ENCODE measurements at places on chromosomes 7 and 10.

- no peak for DNase-seq
Measured at GRCh38 chr7:38535073-38535472, 96.1 kb downstream of the AMPH start.

DNA sequence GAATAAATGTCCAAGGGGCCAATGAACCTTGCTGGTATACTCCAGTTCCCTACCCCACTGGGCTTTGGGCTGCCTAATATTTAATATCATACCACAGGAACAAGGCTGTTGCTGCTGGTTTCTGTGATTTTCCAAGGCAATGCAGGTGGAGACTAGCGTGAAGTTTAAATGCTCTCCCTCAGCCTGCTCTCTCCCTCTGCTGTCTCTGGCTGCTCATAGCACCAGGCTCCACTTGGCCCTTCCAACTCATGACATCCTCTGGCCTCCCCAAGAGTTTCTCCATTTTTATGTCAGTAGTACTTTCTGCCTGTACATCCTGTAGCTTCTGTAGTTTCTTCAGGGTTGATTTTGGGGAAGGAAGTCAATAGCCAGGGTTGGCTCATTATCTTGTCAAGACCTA, 103.5 kb downstream of the LHFPL3 start:
- no peak for DNase-seq

- no peak for DNase-seq
Measured at GRCh38 chr10:93147281-93147680, 73.6 kb downstream of the CYP26A1 start.

- peak; percentile 45 for DNase-seq
Measured at GRCh38 chr10:100007231-100008141, 2.3 kb downstream of the DNMBP start.

DNA sequence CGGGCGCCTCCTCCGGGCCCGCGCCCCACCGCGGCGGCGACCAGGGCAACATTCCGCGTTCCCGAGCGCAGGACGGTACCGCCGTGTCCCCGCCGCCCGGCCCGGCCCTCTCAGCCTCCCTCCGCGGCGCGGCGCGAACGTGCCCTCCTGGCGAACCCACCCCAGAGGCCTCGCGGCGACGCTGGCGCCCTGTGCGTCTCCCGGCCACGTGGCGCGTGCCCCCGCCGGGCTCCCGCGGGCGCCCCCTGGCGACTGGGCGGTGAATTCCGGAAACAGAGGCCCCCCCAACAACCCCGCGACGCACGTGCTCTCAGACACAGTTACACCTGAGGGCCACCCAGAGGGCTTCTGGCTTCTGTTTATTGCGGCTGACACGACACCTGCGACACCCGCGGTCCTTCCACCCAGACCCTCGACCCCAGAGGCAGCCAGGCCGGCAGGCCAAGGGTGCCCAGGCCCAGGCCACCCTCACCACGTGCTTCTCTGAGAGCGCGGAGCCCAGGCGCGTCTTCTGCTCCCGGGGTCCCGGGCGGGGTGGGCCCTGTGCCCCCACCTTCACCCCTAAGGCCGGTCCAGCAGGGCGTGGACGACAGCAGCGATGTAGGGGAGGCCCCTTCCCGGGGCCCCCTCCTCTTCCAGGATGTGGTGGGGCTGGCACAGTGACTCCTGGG, at the start of gene SAP25:
SAP25 (minus strand) TSS at position 210 of the 671 bp plus-strand sequence; CDS start at position 52, 158 bp downstream.
- DNase-seq = no peak

GRCh38 chr7:38057829-38058228, 120.2 kb upstream of the STARD3NL start:
- DNase-seq = no peak

GRCh38 chr10:130921911-130922440, 389.5 kb downstream of the TCERG1L start:
- no peak for DNase-seq

DNA sequence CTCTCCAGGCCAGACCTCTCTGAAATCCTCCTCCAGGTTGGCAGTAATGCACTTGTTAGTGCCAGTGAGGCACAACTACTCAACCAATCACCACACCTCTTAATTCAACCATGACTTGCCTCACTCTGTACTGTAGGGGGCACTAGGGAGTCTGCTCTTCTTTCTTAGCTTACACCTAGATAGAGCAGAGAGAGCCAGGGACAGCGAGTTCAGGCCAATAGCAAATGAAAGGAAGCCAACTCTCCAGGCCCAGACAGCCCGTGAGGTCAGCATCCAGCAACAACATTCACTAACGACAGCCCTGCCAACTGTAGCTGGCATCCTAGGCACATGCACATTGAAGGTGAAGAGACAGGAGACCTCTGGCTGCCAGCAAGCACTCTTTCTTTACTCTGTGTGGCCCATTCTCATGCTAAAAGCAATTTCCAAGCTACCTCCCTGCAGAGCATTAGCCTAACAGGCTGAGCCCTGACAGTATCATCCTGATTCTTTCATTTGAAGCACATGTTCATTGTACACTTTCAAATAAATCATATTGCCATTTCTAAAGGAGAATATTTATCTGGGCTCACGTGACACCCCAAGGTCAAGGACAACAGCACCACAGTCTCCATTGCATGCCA, 136.3 kb downstream of the DPY19L1 start:
- no peak for DNase-seq

DNA sequence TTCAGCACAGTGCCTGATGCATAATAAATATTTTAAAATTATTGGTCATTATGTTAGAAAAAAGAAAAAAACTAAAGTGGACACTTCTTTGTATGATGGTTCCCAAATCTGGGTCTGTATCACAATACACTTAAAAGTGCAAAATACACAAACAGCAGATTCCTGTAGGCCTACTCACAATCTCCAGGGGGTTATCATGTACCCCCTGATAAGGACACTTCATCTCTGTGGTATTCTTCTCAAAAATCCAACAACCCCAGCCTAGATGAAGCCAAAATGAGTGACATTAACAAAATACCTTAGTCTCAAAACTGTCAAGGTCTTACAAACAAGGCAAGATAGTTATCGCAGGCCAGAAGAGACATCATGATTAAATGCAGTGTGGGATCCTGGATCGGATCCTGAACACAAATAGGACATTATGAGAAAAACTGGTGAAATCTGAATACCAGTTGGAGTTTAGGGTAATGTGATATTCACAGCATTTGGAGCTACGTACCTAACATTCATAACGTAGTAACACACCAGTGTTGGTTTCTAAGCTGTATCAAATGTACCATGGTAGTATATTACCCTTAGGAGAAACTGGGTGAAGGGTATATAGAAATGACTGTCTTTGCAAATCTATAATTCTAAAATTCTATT, 45.2 kb downstream of the NSUN6 start:
- DNase-seq = no peak

DNA sequence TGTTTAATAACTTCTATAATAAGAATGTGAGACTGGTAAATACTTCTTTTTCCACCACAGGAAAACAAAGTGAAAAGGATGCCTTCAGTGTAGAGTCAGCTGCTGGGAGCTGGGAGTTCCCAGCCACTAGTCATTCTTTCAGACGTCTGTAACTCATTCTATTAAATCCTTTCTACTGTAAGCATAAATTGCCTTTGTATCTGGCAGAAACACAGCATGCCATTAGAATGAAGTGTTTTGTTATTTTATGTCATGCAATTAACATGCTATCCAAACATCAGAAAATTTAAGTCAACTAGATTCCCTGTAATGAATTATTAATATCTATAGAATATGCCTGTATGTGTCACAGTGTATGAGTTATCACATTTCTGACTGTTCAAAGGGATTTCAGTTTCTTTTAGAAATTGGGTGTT, 14.3 kb downstream of the BPGM start:
- peak; percentile 84 for DNase-seq

- DNase-seq = no peak
Measured at GRCh38 chr10:103803941-103804340, 51.4 kb downstream of the SH3PXD2A start.

- no peak for DNase-seq
Measured at GRCh38 chr10:21764466-21765189, 230.6 kb downstream of the MLLT10 start.

GRCh38 chr7:102321351-102322201, 34.7 kb downstream of the SPDYE6 start:
- peak; percentile 55 for DNase-seq

DNA sequence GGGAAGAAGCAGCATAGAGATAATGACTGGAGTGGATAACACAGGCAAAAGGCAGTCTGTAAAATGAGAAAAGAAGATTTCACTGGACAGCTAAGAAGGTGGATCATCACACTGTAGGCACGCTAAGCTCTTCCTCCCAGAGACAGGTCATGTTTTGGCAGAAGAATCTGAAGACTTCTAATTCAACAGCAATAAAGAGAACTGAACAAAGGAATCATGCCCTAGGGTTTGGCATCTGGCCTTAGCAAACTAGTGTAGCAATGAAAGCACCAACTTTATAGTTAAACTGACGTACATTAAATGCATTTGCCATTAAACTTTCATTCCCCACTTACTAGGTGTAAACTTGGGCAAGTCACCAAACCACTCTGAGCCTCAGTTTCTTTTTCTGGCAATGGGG, 84.4 kb upstream of the SEM1 start:
- no peak for DNase-seq

DNA sequence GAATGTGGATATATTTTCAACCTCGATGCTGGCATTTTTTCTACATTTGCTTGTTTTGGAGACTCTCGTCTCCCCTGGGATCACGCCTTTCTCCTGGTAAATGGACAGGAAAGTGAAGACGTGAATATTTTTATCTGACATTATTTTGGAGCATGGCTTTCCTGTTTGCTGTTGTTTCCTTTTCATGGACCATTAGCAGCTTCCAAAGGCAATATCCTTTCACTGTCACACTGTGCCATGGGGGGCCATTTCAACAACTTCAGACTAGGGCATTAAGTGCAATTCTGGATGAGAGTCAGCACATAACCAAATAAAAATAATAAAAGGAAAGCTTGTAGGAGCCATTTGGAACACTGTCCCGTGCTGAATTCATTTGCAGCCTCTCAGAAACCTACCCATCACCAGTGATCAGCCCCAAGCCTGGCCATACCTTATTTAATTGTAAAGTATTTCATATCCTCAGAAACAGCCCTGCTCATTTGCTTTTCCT, 75.9 kb upstream of the NEUROD6 start:
- no peak for DNase-seq

- DNase-seq = peak; percentile 24
Measured at GRCh38 chr7:81234896-81235295, 316.0 kb upstream of the SEMA3C start.

DNA sequence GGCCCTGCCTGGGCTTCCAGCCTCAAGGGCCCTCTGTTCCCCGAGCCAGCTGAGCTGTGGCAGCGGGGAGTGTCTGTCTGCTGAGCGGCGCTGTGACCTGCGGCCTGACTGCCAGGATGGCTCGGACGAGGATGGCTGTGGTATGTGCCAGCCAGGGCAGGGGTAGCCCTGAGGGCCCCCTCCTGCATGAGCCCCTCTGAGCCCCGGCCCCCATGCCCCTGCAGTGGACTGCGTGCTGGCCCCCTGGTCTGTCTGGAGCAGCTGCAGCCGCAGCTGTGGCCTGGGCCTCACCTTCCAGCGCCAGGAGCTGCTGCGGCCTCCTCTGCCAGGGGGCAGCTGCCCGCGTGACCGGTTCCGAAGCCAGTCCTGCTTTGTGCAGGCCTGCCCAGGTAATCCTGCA, 28.4 kb upstream of the ZNF467 start:
- DNase-seq = no peak

DNA sequence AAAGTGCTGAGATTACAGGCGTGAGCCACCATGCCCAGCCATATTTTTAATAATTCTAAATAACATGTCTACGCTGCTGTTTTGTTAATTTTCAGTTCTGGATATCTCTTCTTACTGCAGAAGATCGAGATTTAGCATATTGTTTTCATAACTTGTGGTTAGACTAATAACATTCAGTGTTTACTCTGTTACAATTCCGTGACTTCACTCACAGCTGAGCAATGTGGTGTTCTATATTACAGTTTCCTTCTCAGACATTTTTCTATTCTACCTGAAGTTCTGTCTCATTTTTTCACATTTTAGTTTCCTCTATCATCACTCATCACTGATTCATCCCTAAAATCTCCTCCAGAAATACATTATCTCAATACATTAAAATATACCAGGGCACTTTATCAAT, 10.9 kb downstream of the RNF32 start:
- peak; percentile 21 for DNase-seq

GRCh38 chr10:79418274-79418673, 27.1 kb downstream of the ZCCHC24 start:
- no peak for DNase-seq

DNA sequence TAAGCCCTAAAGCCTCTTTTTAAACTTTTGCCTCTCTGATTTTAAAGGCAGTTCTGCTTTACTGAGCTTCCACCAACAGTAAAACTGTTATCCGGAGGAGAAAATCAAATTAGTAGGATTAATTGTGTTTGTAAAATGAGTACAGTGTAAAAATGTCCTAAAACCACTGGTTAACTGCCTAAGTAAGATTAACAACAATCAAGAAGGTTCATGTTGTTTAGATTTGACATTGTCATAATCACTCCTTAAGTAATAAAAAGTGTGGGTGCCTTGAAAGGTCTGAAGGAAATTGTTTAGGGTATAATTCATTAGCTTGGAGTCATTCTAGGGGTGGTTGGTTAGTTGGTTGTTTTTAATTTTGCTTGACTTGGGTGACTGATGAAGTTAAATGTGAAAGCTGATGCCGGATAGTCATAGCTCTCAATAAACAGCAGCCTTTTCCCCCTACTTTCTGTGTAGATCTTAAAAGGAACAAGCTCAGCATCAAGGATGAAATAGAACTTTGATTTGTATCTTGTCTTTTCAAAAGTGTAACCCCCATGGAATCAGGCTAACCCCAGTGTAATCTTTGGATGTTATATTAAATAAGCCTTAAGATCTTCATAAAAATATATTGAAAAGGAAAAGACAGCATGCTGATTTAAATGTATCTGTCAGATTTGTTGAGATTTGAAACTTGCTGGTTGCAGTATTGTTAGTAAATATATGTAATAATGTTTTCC, 148.3 kb downstream of the ARID5B start:
- no peak for DNase-seq

- DNase-seq = no peak
Measured at GRCh38 chr10:52135101-52135500, 179.0 kb upstream of the DKK1 start.

DNA sequence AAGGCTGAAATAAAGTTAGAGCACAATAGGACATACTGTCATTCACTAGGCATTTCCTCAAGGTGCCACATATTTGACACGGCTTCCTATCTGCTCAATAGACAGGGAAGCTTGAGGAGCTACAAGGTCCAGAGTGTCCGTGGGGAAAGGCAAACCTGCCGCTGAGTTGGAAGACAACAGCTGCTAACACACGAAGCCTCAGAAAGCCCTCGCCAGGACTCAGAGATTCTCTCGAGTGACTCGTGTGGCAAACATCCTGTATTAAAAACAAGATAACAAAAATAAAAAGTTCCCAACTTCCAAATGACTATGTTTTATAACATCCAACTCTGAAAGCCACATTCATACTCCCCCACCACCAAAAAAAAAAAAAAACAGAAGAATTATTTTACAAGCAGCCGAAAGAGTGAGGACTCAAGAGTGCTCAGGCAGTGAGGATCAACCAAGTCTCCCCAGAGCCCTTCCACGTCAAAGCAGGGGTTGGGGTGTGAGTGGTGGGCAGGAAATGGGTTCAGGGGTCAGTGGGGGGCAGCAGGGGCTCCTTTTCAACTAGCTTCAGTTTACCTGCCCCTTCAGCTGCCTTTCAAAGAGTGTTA, 67.6 kb downstream of the STK17A start:
- peak; percentile 91 for DNase-seq

Data from GM23248 (cell line).